ENCODE measurements at places on chromosomes 7 and 10.

- no peak for DNase-seq
These were observed 23.5 kb upstream of the PPP3CB start for GRCh38 chr10:73519336-73519735.

DNA sequence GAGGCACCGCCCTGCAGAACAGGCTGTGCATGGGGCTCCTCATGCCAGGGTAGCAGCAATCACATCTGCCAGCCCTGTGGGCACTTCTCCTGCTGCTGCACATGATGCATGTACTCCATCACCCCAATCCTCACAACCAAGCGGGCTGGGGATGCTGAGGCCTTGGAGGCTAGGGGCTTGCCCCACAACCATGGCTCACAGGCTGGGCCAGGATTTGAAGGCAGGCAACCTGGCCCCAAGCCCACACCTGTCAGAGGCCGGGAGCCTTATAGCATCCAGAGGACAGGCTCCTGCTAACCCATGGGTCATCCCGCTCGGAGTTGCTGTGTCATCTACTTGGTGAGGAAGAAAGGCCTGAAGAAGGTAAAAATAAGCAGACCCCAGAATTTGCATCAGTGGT, 2.2 kb downstream of the POLM start:
- DNase-seq, result no peak

- peak; percentile 44 for DNase-seq
These were observed 1.8 kb downstream of the SNCG start for GRCh38 chr10:86960003-86960862.

- DNase-seq, result no peak
These were observed 298.7 kb downstream of the ZEB1 start for GRCh38 chr10:31617757-31618156.

All from stimulated activated naive CD8-positive, alpha-beta T cell treated with anti-CD3 and anti-CD28 coated beads, Interleukin-15, amount 100 ng/mL, for 72 hours (primary cell).